Cerebellum (tissue), 4 donors: ENCODE measurements at places on chromosomes 6 and 20.

DNA sequence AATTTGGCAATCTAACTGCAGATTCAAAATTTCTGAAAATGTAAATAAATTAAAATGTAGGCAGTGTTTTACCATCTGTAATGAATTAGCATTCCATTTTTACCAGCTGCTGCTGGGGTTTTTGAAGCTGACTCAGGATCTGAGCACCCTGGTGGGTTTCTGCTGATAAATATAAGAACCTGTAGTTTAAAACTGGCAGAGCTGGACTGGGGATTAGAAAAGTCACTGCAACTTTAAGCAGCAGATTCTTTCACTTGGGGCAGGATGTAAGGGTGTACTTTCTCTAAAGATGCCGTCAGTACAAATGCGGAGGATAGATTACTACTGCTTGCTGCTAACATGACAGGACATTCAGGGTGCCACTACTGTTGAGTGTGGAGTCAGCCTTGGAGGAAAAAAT is 341.8 kb downstream of the CDKAL1 start:
- no peak for DNase-seq

DNA sequence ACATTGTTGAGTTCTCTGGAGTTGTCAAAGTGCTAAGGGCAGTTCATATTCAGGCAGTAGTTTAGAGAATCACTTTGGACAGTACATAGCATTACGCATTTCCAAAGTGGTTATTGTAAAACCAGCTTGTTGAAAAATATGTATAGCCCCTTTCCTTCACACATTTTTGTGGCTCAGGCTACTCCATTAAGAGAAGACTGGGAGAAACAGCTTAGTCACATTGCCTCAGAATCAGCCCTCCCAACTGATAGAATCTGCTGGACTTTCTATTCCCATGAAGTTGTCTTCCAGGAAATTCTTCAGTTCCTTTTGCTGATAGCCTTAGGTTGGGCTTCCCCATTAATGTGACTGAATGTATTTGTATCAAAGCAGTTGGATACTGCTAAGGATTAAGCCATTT is 39.5 kb upstream of the HDGFL1 start:
- no peak for DNase-seq

- no peak for DNase-seq
Observed at GRCh38 chr20:20321134-20321533, 46.8 kb upstream of the INSM1 start.

DNA sequence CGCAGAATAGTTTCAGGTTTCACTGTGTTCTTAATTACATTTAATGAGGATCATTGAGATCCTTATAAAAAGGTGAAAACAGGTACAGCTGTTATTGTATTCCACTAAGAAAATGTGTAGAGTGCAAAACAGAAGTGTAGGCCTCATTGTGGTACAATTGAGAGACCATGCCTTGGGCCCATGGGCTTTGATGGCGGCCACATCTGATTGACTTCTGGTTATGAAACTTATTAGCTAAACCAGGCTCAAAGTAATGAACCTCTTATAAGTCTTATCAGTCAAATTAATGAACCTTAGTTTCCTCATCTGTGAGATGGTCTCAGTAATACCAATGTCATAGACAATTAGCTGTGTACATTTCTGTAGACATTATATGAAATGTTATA is 148.7 kb downstream of the ZDHHC14 start:
- no peak for DNase-seq

DNA sequence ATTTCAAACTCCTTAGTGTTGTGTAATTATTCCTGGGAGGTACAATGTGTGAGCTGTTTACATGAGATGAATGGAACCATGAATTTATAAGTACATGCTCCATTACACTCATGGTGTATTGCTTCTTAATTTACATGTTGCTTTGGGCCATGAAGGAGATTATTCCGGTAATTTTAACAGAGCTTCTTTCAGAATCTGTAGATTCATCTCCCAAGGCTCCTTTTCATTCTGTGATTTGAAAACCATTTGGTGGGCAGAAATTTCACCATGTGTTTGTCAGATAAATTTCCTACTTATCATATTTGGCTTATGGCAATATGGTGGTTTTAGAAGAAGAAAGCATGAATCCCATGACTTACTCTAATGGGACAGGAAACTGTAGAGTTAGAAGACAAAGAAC is 421.6 kb upstream of the EYS start:
- no peak for DNase-seq

GRCh38 chr20:4180356-4180755 is 165.0 kb upstream of the RNF24 start:
- DNase-seq: no peak

GRCh38 chr6:36772397-36772796 is 66.8 kb downstream of the CPNE5 start:
- DNase-seq: no peak

DNA sequence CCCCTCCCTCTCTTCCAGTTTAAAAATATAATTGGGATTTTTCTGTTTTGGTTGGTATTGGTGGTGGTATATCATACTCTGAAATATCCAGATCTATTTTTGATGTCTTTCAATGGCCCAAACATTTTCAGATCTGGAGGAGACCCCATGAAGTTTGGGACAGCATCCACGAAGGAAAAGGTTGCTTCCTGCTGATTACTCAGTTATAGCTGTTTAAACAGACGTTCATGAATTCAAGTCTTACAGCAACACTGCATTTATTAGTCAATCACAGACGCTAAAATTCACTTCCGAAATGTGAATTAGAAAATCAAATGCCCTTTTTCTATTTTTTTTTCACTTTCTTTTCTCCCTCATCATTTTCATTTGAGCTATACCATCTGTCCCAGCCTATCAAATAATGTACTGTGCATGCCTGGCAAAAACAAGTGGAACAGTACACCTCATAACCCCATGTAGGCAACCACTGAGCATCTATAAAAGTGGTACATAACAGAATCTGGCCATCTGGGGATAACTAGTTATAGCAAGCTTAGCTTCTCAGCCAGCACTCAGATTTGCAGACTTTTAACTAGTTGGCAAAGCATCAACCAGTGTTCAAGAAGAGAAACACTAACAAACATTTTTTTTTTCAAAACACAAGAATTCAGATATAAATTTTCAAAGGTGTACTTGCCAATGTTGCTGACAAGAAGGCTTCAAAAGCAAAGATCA is 124.5 kb downstream of the HIVEP2 start:
- no peak for DNase-seq

DNA sequence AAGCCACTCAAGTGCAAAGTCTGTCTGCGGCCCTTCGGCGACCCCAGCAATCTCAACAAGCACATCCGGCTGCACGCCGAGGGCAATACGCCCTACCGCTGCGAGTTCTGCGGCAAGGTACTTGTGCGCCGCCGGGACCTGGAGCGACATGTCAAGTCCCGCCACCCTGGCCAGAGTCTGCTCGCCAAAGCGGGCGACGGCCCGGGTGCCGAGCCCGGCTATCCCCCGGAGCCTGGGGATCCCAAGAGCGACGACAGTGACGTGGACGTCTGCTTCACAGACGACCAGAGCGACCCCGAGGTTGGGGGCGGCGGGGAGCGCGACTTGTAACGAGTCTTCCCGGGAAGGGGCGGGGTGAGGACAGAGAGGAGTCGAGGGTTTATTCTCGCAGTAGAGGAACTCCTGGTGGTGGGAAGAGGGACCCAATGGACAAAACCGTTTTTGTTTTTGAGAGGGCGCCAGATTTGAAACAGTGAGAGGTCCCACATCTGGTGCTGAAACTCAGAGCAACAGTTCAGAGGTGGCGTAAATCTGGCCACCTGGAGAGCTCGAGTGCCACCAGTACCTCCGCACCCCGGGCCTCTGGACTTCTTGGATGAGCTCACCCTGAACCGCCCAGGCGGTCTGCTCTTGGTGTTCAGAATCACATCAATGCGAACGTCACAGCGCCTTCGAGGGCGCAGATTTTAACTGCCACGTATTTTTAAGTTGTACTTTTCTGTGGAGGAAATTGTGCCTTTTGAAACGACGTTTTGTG is 8.0 kb downstream of the PRDM13 start:
- no peak for DNase-seq

GRCh38 chr20:54017846-54018245 is 52.5 kb downstream of the BCAS1 start:
- DNase-seq: no peak

DNA sequence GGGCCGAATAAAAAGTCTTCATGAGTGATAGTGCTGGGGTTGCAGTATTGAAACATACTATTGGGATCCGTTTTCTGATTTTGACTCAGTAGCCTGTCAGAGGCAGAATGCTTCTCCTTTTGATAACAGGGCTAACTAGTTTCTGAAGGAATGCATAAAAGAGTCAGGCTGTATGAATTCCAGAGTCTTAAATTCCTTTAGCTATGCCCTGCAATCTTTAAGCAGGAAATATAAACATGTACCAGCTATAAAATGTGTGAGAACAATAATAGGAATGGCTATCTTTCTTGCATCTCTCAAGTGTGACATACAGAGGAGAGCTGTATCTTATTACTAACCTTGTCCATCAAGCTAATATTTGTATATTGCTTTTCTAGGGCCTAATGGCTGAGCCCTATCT is 917.1 kb downstream of the KIF16B start:
- DNase-seq: no peak

- DNase-seq: no peak
Observed at GRCh38 chr6:17707371-17707651, 586 bp upstream of the NUP153 start.

GRCh38 chr6:169173532-169174268 is 79.9 kb downstream of the THBS2 start:
- no peak for DNase-seq

DNA sequence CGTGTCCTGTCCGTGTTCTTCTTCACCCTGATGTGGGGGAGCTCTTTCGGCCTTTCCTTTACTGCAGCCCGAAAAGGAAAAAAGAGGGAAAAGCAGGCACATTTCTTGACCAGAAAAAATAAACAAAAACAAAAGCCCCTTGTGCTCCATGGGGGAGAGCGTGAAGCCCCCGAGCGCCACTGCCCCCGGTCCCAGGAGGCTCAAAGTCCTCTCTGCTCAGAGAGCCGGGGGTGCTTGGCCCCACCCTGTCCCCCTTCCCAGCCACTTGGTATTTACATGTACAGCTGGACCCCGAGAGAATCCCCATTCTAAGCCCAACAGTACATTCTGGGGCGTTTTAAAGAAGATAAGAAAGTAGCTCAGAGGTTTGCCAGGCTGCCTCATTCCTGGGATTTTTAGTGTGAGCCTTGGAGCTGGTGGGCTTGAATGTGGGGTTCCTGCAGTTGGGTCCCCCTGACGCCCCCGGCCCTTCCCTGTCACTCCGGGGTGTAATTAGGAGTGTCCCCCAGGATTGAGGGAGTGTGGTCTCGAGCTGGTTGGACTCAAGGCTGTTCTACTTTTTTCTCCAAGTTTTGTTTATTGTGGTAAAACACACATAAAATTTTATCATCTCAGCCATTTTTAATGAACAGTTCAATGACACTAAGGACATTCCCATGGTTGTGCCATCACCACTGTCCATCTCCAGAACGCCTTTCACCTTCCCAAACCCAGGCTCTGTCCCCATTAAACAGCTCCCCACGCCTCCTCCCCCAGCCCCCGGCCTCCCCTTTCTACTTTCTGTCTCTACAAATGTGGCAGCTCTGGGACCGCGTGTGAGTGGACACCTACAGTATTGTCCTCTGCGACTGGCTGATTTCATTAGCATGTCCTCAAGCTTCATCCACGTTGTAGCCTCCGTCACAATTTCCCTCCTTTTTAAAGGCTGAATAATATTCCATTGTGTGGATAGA is 55.7 kb upstream of the BHLHE23 start:
- no peak for DNase-seq

GRCh38 chr6:53220605-53221004 is 72.0 kb upstream of the GCM1 start:
- no peak for DNase-seq

- peak; percentile 75 for DNase-seq
Observed at GRCh38 chr20:5001174-5002076, at the start of gene SLC23A2. Gene SLC23A2 (minus strand): TSS chr20:5001510. CDS start chr20:4932562, 68,948 bp downstream.

GRCh38 chr6:47106216-47106615 is 64.1 kb upstream of the ADGRF1 start:
- DNase-seq: no peak

GRCh38 chr6:166950443-166950821 is 5.9 kb downstream of the RNASET2 start:
- DNase-seq: no peak

- DNase-seq: no peak
Observed at GRCh38 chr6:17156966-17157365, 55.1 kb downstream of the STMND1 start.

GRCh38 chr20:49210101-49210756 is 9.0 kb upstream of the DDX27 start:
- DNase-seq: no peak

DNA sequence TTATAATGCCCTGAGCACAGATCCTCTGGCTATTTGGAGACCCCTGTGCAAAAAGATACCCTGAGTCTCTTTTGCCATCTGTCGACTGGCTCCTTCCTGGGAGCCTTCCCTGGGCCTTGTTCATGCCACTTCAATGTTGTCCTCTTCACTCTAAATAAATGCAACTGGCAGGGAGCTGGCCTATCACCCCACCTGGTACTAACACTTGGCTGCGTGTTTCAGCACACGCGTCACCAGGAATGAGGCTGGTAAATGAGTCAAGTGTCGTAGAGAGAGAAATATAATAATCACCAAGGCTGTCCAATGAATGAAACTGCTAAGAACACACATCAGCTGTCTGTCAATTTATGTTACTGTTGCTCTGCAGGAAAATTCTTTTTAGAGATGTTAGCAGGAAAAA is 374.6 kb upstream of the JARID2 start:
- peak; percentile 71 for DNase-seq

- DNase-seq: no peak
Observed at GRCh38 chr6:169370054-169370453, 116.4 kb upstream of the THBS2 start.

- no peak for DNase-seq
Observed at GRCh38 chr6:109117346-109118035, 22.2 kb downstream of the CEP57L1 start.

DNA sequence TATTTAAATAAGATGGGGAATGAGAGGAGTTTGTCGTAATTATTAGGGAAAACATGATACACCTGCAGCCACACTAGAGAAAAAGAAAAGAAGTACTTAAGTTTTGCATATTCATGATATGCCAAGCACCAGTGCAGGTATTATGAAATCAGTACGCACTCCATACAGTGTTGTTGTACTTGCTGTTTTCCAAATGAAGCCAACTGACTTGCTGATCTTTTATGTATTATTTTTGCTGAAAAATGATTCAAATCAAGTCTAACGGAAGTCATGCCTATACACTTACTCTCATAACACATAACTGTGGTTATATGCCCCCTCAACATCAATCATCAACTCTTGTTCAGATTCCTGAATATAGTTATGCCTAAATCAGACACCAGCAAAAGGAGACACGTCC is 584.9 kb upstream of the EYS start:
- DNase-seq: no peak

- DNase-seq: no peak
Observed at GRCh38 chr6:90896075-90896547, 309.2 kb upstream of the MAP3K7 start.

- no peak for DNase-seq
Observed at GRCh38 chr20:43755851-43756250, 29.0 kb upstream of the GTSF1L start.

GRCh38 chr6:97394160-97394748 is 111.2 kb upstream of the MMS22L start:
- peak; percentile 24 for DNase-seq
